ENCODE measurements at places on chromosomes 12 and 14. TPM values are rescaled to one million over a fixed set of nuclear protein-coding genes. Genes with fewer than 3 reads are reported as not detected.

The DLGAP5 gene
- total RNA-seq, result 51.6 TPM

The SHMT2 gene
- total RNA-seq, result 297 TPM

The GCH1 gene
- 6.1 TPM for total RNA-seq

The CISTR gene
- total RNA-seq, result not detected

The DAO gene
- not detected for total RNA-seq

The TRIM9 gene
- total RNA-seq, result under 0.01 TPM

The LAG3 gene
- 0.35 TPM for total RNA-seq

The CD163L1 gene
- total RNA-seq, result 0.29 TPM

The TTC5 gene
- 13.8 TPM for total RNA-seq
